ENCODE measurements at places on chromosomes 12 and 14.

GRCh38 chr12:99609455-99610181 lies 37.9 kb upstream of the GARIN6 start:
- DNase-seq = no peak

GRCh38 chr12:71694099-71694820 lies 8.4 kb downstream of the TMEM19 start:
- DNase-seq = no peak

DNA sequence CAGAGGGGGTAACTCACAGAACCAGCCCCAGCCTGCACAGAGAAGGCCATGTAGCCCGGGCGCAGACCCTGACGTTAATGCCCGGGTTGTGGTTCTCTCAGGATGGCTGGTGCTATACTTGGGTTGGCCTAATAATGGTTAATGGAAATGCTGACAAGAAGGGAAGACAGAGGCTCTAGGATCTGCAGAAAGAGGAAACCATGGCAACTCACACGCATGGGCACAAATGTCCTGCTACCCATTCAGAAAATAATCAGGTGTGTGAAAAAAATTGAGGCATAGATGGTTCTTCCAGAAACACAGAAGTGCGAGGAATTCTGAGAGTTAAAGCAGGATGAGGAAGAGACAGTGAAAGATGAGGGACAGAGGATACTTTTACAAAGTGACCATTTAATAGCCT lies 33.8 kb downstream of the APPL2 start:
- no peak for DNase-seq

DNA sequence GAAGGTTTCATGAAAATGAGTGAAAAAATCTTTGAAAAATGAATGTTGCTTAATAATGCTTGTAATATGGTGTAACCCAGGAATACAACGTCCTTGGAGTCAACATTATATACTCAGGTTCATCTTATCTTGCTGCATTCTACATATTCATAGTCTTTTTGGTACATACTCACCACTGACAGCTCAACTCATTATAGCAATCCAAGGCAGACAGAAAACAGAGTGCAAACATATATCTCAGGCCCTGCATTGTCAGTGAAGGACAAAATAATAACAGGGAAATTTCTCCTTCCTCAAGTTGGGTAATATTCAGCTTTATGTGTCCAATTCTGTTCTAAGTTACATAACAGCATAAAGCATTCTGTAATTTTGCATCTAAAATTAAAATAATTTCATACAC lies 1353.0 kb upstream of the SEL1L start:
- no peak for DNase-seq

DNA sequence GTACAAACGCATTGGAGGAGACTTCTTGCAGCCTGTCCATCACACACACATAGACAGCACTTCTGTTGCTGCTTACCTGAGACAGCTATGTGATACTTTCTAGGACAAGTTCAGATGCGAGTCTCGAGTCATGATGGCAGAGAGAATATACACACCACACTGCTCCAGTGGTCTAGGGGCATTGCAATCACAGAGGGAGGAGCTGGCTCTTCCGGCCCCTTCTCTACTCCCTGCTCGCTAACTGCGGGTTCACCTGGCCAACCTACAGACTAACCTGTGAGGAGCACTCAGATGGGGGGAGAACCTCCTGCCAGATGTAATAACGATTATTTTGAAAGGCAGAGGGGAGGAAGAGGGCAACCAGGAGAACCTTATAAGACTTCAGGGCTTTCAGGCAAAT lies 30.7 kb downstream of the EMP1 start:
- no peak for DNase-seq

DNA sequence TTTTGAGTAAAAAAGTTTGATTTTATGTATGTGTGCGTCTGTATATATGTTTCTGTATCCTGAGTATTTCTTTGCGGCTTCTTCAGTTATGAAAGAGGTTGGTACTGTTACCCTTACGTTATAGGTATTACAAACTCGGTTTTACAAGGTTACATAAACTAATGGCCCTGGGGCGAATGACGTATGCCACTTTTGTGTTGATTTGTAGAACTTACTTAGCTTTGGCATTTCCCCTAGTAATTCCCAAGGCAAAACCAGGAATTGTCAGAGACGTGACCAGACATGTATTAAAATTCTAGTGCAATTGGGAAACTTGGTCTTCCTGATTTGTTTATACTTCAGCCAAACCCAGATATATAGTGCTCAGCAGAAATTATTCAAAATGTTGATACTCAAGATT lies 93.3 kb downstream of the DUSP16 start:
- no peak for DNase-seq

GRCh38 chr12:54926246-54926645 lies 58.3 kb downstream of the TESPA1 start:
- no peak for DNase-seq

GRCh38 chr14:55781046-55781445 lies 201.0 kb downstream of the KTN1 start:
- DNase-seq = no peak

DNA sequence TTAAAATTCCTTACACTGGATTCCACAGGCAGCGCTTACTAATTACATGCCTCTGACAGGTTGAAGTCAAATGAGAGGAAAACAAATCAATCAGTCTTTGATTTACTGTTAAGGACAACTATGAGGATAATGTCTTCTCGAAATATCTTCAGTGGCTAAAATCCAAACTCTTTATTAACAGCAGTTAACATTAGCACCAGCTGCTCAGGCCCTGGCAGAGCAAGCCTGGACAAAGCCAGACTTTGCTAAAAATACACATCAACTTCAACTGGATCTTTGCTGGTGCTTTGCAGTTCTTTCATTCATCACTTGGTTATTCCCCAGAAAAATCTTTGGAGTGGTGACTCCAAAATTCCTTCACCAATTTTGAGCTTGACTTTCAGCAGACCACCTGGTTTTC lies 98.7 kb downstream of the HECTD4 start:
- DNase-seq = no peak
